ENCODE measurements at places on chromosomes 13 and 19. TPM values are rescaled to one million over a fixed set of nuclear protein-coding genes. Genes with fewer than 3 reads are reported as not detected.

IGSF23 gene
- total RNA-seq: not detected

ZNF793 gene
- total RNA-seq: 10.6 TPM

GRCh38 chr13:112905990-112906641 is 62.9 kb upstream of the MCF2L start:
- DNase-seq: no peak
- H3K36me3 ChIP-seq: no peaks in the 10 kb centered on the region
- no peak overlapping the region for H3K4me3 ChIP-seq
- no peaks in the 10 kb centered on the region for H3K4me1 ChIP-seq
- no peak overlapping the region for H3K27ac ChIP-seq

DNA sequence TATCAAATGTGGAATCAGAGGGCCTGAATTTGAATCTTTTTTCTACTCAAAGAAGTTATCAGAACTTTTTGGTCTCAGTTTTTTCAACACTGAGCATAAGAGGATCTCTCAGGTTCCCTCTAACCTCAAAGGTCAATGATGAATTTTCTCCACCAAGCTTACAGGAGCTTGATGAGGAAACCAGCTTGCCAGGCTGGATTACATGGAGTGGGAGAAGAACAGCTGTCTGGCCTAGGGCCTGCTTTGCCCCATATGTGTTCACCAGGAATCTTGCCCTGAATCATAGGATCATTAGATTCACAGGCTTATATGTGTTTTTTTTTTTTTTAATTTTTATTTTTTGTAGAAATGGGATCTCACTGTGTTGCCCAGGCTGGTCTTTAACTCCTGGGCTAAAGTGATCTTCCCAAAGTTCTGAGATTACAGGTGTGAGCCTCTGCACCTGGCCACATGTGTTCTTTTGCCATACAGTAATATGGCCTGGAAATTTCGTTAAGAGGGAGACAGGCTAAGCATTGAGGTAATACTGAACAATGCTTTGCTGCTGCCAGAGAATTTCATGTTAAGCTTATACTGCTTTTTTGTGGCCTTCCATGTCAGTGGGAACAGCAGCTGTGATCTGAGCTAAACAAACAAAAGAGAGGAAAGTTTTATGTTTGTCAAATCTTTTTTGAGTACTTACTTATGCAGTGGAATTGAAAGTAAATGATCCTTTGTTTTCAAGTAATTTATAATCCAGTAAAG is 110.6 kb downstream of the DNAJC3 start:
- no peak overlapping the region for H3K27ac ChIP-seq
- H3K4me3 ChIP-seq: no peak overlapping the region
- peaks cover 39% of the 10 kb centered on the region for H3K36me3 ChIP-seq
- DNase-seq: no peak

- H3K36me3 ChIP-seq: peaks cover 9% of the 10 kb centered on the region
- H3K27ac ChIP-seq: peak overlapping the region; percentile 83
- no peak for DNase-seq
- H3K4me1 ChIP-seq: peaks cover 20% of the 10 kb centered on the region
Measured at GRCh38 chr19:4181053-4181508, 1.3 kb downstream of the SIRT6 start.

- H3K36me3 ChIP-seq: peaks cover 31% of the 10 kb centered on the region
- H3K4me1 ChIP-seq: peaks cover 35% of the 10 kb centered on the region
- DNase-seq: peak; percentile 87
- H3K4me3 ChIP-seq: peak overlapping the region; percentile 87
- H3K27me3 ChIP-seq: no peaks in the 10 kb centered on the region
Measured at GRCh38 chr19:1068009-1069001, 1.3 kb downstream of the ARHGAP45 start.

- no peak for DNase-seq
- H3K36me3 ChIP-seq: no peaks in the 10 kb centered on the region
- H3K4me1 ChIP-seq: peaks cover 7% of the 10 kb centered on the region
- peaks cover 18% of the 10 kb centered on the region for H3K27me3 ChIP-seq
- H3K27ac ChIP-seq: peak overlapping the region; percentile 66
- H3K4me3 ChIP-seq: no peak overlapping the region
Measured at GRCh38 chr19:13260883-13261653, 110.9 kb downstream of the IER2 start.

- no peak overlapping the region for H3K27ac ChIP-seq
- no peaks in the 10 kb centered on the region for H3K27me3 ChIP-seq
- no peaks in the 10 kb centered on the region for H3K4me1 ChIP-seq
- H3K36me3 ChIP-seq: peaks cover 5% of the 10 kb centered on the region
- no peak overlapping the region for H3K4me3 ChIP-seq
Measured at GRCh38 chr19:23283925-23284324, 33.7 kb upstream of the ZNF724 start.

- DNase-seq: peak; percentile 66
- no peaks in the 10 kb centered on the region for H3K36me3 ChIP-seq
- H3K27me3 ChIP-seq: peaks cover 72% of the 10 kb centered on the region
- H3K4me1 ChIP-seq: peaks cover 20% of the 10 kb centered on the region
- H3K4me3 ChIP-seq: peak overlapping the region; percentile 85
- peak overlapping the region; percentile 54 for H3K27ac ChIP-seq
Measured at GRCh38 chr19:49150106-49150943, 4.9 kb downstream of the HRC start.

GRCh38 chr19:4979211-4979807 is 10.4 kb downstream of the KDM4B start:
- DNase-seq: no peak
- no peak overlapping the region for H3K4me3 ChIP-seq
- peaks cover 2% of the 10 kb centered on the region for H3K36me3 ChIP-seq
- H3K4me1 ChIP-seq: peaks cover 13% of the 10 kb centered on the region
- no peaks in the 10 kb centered on the region for H3K27me3 ChIP-seq

DNA sequence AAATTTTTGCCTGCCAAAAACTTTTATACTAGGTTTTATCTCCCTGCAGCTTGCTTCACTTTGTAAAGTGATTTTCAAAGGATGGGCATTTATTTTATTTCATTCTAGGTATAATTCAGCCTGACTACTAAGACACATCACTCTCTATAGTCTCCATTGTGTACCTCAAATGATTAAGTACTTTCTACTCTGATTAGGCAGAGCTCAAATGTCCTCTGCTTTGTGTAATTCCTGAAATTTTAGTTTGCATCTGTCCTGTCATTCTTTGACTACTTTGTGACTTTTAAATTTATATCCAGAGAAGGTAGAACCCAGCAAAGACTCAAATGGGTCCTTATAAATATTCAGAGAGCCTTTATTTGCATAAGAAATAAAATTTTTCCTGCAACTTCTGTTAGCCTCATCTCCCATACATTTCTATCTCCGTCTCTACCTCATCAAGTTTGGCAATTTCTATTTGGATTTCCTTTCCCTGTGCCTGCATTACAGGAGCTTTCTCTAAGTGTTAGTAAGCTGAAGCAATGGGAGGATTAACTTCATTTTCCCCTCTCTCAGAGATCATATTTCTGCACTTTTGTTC is 1038.0 kb upstream of the ATXN8OS start:
- H3K27ac ChIP-seq: no peak overlapping the region
- no peaks in the 10 kb centered on the region for H3K36me3 ChIP-seq
- no peak overlapping the region for H3K4me3 ChIP-seq
- no peaks in the 10 kb centered on the region for H3K4me1 ChIP-seq

DNA sequence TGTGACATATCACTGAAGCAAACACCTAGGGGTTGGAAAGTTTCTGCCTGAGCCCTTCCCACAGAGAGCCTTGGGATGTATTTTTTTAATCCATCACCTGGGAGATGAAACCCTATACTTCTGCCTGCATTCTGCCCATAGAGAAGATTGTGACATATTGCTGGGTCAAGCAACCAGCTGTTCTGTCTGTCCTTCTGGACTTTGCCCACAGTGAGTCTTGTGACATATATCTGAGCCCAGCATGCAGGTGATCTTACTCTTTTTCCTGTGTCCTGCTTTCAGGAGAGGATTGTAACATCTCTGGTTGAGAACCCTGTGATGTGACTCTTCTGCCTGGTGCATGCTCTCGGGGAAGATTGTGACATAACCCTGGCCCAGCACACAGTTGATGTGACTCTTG is 24.9 kb upstream of the ZNF681 start:
- no peak for DNase-seq
- H3K4me3 ChIP-seq: no peak overlapping the region
- H3K27me3 ChIP-seq: no peaks in the 10 kb centered on the region
- peaks cover 6% of the 10 kb centered on the region for H3K4me1 ChIP-seq

GRCh38 chr19:49814010-49814409 is 918 bp upstream of the FUZ start:
- H3K4me3 ChIP-seq: peak overlapping the region; percentile 55
- H3K36me3 ChIP-seq: peaks cover 2% of the 10 kb centered on the region
- H3K27ac ChIP-seq: no peak overlapping the region
- DNase-seq: no peak

DNA sequence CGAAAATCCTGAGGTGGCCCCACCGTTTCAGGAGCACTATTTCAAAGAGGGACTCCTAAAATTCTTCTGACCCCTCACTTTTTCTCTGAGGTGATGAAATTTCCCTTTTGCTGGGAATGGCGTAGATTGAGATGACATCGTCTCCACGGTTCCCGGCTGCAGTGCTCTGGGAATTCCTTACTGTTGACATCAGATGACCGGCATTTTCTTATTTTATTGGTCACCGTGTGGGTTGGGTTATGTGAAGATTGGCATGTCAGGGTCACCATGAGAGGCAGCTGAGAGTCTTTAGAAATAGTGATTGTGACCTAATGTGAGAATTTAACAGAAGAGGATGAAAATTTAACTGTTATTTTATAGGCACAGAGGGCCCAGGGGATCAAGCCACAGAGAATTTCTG is 356.7 kb downstream of the FGF9 start:
- no peak overlapping the region for H3K27ac ChIP-seq
- H3K4me1 ChIP-seq: no peaks in the 10 kb centered on the region
- no peak overlapping the region for H3K4me3 ChIP-seq
- peaks cover 6% of the 10 kb centered on the region for H3K27me3 ChIP-seq
